Amniotic stem cell (primary cell): ENCODE measurements at places on chromosomes 13 and 19.

DNA sequence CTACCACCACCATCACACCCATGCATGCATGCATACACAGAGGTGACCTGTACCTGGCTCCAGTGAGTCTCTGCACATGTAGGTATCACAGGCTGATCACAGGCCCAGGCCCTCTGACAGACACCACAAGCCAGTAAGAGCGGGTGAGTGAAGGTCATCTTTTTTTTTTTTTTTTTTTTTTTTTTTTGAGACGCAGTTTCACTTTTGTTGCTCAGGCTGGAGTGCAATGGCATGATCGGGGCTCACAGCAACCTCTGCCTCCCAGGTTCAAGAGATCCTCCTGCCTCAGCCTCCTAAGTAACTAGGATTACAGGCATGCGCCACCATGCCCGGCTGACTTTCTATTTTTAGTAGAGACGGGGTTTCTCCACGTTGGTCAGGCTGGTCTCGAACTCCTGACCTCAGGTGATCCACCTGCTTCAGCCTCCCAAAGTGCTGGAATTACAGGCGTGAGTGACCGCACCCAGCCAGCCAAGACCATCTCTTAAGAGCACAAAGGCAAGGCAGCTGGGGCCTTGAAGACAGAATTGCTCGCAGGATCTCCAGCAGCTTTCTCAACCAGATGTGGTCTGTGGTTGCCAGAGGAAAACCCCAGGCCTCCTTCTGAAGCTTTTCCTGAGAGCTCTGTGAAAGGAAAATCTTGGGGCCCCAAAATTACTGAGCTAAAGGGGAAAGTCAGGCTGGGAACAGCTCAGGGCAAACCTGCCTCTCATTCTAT lies 3.2 kb upstream of the NKG7 start:
- DNase-seq = no peak

DNA sequence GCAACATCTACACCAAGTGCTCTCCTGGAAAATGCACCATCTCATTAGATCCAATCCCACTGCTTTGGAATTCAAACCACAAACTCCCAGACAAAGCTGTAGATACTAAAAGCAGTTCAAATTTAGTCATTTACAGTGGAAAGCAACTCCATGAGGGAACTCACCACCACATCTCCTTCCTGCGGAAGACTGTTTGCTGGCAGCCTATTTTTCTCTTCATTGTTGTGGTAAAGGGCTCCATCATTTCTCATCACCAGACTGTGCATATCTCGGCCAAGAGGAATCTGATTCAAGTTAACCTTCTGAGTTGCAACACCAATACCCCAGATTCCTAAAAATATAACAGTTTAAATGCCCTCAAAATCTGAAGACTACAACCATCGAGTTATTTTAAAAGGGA lies 8.4 kb downstream of the SPRYD7 start:
- no peak for DNase-seq

GRCh38 chr19:14004619-14005348 lies 1.3 kb downstream of the RFX1 start:
- DNase-seq = no peak

GRCh38 chr13:99151516-99151915 lies 49.1 kb upstream of the UBAC2 start:
- no peak for DNase-seq

GRCh38 chr13:88866195-88866594 lies 1195.0 kb downstream of the SLITRK5 start:
- no peak for DNase-seq

- DNase-seq = no peak
Observed at GRCh38 chr13:42239161-42239560, 32.8 kb upstream of the AKAP11 start.

- DNase-seq = no peak
Observed at GRCh38 chr19:15337202-15337601, 4.9 kb upstream of the BRD4 start.

- no peak for DNase-seq
Observed at GRCh38 chr13:44583137-44583536, 7.0 kb upstream of the TSC22D1 start.

DNA sequence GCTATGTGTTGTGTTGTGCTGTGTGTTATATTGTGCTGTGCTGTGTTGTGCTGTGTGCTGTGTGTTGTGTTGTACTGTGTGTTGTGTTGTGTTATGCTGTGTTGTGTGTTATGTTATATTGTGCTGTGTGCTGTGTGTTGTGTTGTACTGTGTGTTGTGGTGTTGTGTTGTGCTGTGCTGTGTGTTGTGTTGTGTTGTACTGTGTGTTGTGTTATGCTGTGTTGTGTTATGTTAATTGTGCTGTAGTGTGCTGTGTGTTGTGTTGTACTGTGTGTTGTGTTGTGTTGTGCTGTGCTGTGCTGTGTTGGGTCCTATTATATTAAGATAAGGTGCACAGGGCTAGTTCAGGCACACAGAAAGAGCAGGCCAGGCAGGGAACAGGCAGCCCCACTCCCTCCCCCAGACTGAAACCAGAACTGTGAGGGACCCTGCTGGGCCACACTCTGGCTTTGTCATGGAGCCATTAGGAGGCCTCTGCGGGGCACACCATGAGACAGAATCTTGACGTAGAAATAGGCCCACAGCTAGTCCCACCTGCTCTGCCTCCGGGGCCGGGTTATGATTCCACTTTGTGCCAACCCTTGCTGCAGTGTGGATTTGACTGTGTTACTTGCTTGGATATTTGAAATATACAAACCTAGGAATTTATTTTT lies 12.1 kb downstream of the SOX1 start:
- DNase-seq = no peak

GRCh38 chr19:36497001-36497400 lies 7.6 kb upstream of the ZNF566 start:
- DNase-seq = no peak

DNA sequence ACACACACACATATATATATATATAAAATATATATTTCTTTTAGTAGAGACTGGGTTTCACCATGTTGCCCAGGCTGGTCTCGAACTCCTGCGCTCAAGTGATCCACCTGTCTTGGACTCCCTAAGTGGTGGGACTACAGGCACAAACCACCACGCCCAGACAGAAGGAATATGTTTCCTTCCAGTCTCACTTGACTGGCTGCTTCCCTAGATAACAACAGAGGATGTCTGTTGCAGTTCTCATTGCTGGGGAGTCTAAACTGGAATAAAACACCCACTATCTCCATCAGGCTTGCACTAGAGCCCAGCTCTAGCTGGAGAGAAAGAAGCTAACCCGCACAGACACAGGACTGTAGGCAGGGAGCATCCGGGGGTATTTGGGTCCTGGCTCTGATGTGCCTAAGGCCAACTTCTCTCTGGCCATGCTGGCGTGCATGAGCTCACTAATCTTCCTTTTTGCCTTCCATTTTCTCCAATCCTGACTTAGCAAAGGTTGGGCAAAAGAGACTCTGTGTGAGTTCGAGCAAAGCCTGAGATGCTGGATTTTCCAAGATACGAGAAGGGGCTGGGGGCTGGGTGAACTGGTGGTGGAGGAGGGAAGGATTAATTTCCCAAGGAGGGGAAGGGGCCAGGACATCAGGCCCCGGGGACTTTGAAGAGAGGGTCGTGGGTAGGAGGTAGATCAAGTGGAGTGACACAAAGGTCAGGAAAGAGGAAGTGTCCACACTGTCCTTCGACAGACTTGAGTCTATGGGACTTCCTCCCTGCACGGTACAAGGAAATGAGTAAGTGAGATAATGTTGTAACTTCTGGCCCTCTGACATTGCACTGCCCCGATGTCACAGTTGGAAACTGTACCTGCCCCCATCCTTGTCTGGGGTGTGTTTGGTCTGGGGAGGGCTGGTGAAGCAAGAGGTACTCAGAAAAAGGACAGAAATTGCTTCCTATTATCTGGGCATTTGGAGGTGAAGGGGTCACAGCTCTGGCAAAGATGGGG lies 22.5 kb upstream of the ALOX5AP start:
- DNase-seq = no peak

DNA sequence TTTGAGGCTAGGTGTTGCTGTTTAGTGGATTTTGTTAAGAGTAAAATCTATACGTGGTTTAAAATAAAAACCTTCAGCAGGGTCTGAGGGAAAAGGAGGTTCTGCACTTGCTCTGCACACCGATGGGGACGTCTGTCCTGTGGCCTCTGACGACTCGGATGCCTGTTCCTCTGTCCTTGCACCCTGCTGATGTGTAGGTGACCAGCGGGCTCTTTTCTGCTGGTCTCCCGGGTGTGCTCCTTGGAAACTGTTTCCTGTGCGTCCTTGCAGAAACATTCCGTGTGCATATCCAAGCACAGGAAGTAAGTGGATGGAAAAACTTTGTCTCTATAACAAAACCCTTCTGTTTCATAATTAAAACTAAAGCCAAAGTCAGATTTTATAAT lies 3.8 kb downstream of the ATP4B start:
- no peak for DNase-seq

DNA sequence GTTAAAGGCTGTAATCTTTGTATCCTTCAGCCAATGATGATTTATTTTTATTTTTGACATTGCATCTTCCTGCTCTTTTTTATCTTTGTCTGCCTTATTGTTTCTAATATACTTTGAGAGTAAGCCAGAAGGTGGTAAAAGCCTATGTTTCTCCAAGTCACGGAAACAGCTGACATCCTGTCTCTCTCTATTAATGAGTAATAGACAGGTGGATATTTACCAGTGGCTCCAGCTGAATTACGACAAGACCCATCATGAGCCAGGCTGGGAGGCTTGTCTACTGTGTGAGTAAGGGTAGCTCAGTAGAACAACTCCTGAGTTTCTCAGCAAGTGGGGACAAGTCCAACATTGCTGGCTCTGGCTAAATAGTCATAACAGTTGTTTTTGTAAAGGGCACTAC lies 166.6 kb downstream of the NDFIP2 start:
- DNase-seq = no peak

DNA sequence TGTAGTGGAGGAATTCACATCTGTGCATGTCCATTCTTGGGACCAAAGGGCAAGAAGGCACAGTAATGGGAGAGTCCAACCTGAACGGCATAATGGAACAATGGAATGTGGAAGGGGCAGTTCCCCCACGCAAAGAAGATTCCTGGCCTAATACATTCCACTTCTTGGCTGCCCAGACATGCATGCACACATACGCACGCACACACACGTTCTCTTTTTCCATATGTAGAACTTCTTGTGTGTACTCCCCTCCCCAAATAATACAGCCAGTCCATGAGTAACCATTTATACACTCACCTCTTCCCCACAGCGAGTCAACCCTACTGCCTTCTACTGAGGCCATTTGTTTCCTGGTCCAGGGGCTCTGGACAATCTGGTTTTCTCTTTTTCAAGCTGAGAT lies 6.0 kb upstream of the STK24 start:
- DNase-seq = no peak

GRCh38 chr13:52961256-52961910 lies 67.2 kb upstream of the OLFM4 start:
- no peak for DNase-seq

- no peak for DNase-seq
Observed at GRCh38 chr13:75724752-75725517, 88.8 kb downstream of the LMO7 start.

GRCh38 chr13:110756219-110756631 lies 42.7 kb downstream of the ING1 start:
- DNase-seq = no peak

- no peak for DNase-seq
Observed at GRCh38 chr13:29369060-29369743, 226.3 kb downstream of the SLC7A1 start.

DNA sequence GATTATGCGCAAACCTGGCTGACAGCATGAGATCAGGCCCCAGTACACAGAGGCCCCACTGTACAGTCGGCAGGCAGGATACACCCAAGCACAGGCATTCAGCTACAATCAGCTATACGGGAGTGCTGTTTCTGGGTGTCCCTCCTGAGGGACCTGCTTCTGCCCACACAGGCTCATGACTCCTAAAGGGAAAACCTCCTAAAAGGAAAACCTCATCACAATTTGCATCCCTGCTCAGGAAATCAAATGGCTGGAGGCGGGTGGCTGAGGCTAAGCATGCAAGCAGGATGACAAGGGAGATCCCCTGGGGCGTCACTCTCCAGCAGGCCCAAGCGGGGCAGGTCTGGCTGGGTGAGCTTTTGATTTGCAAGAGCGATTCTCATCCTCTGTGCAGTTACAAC lies 99.8 kb downstream of the CRYL1 start:
- no peak for DNase-seq

DNA sequence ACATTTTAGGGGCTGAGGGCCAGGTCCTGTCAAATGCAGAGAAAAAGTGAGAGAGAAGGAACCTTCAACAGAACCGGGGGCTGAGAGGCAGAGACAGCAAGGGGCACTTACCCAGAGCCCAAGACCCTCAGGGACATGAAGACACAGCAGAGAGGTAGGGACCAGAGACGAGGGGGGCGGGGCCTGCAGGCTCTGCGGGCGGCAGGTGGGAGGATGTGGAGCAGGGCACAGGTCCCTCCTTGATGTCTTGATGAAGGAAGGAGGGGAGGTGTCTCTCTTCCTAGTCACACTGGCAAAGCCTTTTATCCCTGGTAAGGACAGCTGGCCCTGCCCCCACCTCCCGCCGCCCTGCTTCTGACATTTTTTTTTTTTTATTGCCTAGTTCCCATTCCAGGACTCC lies at the start of gene KLK14:
Gene KLK14 (minus strand): TSS at position 277 of the 400 bp plus-strand sequence. CDS start 273 bp downstream, at position 4.
- no peak for DNase-seq

DNA sequence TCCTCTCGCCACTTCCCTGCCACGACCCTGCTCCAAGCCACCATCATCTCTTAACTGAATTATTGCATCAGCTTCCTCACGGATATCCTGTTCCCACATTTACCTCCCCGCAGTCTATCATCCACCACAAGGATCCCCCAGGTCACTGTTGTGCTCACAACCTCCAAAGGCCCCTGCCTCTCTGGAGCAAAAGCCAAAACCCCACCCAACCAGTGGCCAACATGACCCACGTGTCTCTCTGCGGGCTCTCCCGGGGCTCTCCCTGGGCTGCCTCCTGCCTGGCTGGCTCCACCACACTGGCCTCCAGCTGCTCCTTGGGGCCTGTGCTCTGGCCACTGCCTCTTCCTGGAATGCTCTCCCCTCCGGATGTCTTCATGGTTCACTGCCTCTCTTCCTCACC lies 809.3 kb downstream of the UQCRFS1 start:
- DNase-seq = no peak

GRCh38 chr13:37136187-37136586 lies 30.7 kb upstream of the CSNK1A1L start:
- no peak for DNase-seq

DNA sequence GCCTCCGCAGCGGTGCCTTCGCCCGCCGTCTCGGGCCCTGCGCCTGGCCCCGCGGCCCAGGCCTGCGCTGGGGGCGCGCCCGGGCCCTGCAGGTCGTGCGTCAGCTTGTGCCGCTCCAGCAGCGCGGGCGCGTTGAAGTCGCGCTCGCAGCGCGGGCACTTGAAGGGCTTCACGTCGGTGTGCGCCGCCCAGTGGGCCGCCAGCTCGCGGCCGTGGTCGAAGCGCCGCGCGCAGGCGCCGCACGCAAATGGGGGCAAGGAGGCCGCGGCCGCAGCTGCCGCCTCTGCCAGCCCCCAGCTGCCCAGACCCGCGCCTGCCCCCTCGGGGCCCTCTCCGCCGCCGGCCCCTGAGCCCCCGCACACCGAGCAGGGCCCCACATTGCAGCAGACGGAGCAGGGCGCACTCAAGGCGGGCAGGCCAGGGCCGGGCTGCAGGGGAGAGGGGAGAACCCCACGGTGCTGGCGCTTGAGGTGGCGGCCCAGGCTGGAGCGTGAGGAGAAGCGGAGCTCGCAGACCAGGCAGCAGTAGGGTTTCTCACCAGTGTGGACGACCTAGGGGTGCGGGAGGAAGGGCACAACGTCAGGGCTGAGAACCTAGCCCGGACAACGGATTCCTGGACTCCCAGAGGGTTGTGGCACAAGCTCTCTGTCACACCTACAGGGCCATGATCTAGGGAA lies 6.1 kb downstream of the FIZ1 start:
- no peak for DNase-seq
